ENCODE measurements at places on chromosomes 5 and 9.

DNA sequence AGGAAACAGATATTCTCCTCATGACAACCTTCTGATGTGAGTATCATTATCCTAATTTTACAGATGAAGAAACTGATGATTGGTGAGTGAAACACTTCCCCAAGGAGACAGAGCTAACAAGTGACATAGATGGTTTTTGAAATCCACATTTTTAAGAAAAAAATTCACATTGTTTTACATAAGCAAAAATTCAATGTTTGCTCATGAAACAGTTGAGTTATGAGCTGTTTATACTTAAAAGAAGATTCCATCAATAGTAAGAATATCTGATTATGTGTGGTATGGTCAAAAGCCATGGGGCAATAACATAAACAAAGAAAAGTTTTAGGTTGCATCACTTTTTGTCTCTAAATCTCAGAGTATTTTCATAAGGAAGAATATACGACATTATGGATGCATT lies 167.9 kb upstream of the PAPPA start:
- DNase-seq, result no peak

DNA sequence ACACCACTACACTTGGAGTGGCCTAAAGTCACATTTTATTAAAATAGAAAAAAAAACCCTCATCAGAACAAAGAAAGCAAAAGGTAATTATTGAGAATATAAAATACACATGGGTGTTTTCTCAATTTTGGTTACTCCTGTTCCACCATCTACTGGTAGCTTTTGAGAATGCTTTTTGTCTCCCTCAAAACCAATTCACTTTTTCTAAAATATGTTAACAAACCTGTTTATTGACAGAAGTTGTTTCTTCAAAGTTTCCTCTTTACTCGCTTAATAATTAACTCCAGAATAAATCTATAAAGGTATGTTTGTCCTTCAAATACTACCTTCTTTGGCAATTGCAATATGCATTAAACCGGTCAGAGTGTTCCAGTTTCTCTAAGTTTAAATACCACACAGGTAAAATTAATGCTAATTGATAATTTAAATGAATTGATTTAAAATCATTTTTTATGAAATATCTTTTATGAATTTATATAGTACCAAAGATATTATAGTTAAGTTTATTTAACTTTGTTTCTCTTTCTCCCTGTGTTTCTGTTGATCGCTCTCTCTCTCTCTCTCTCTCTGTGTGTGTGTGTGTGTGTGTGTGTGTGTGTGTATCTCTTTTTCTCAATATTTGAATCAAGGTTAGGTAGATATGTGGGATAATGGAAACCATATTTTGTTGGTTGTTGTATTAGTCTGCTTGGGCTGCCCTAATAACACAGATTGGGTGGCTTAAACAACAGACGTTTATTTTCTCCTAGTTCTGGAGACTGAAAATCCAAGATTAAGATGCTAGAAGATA lies 487.4 kb downstream of the PRDM9 start:
- no peak for DNase-seq

DNA sequence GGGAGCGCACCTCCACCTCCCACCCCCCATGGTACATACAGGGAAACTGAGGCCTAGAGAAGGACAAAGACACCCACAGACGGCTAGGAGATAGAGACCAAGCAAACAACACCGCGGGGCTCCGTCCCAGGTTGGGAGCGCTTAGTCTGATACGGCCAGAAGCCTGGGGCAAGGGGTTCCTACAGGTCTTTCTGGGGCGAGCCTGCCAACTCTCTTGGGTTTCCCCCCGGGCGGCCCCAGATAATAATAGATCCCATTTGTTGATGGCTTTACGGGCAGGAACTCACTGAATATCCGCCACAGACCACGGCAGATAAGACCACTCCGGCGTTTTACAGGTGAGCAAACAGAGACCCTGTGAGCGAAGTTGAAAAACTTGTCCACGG lies 5.0 kb upstream of the EBF1 start:
- no peak for DNase-seq

GRCh38 chr9:3040761-3041160 lies 196.9 kb upstream of the PUM3 start:
- DNase-seq, result no peak

- DNase-seq, result no peak
Observed at GRCh38 chr5:127556609-127557334, 39.3 kb downstream of the PRRC1 start.

- no peak for DNase-seq
Observed at GRCh38 chr5:132134384-132134783, 60.8 kb downstream of the CSF2 start.

GRCh38 chr9:80557256-80557655 lies 985.5 kb downstream of the TLE4 start:
- DNase-seq, result no peak

DNA sequence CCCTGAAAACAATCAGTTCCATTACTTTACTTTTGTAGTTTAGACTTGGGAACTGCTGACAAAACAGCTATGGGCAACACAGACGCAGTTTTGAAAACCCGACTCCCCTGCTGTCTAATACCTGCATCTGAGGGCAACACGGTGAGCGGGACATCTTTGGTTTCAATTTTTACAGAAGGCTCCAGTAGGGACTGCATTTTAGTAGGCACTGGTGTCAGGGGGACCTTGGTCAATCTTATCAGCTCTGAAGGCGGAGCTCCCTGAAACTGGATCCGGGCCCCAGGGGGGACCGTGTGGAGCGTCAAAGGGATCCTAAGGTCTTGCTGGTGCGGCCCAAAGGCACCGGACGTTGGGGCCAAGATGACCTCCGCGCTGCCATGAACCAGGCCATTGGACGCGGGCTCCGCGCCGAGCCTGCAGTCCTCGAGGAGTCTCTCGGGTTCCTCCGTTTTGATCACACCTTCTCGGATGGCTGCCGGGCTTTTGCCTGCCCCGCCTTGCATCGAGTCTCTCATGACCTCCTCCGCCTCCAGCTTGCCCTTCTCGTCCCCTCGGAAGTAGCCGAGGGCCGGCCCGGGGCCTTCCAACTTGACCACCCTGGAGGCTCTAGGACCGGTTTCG lies 1.1 kb downstream of the SOX30 start:
- no peak for DNase-seq

DNA sequence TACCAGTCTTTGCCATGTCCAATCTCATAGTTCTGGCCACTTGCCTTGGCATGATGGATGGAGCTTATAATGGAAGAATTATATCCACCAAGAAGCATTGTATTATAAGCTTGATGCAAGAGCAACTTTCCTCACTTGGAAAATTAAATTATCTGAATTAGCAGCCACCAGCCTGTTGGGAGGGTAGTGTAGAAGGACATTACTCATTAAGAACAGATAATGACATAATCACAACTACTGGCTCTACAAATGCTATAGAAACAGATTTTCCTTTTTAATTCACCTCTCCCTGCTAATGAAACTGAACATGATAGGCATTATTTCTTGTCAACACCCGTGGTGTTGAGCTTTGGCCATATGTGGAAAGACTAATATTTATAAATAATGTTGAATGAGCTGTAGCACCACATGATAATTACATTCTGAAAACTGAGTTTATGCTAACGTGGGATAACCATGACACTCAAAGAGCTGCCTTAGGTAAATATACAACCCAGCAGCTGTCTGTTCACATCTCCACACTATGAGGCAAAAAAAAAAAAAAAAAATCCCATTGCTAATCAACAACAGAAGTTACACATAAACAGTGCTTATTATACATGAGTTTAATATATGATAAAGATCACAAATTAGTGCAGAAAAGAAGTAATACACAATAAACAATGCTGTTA lies 48.1 kb upstream of the NR4A3 start:
- DNase-seq, result no peak

DNA sequence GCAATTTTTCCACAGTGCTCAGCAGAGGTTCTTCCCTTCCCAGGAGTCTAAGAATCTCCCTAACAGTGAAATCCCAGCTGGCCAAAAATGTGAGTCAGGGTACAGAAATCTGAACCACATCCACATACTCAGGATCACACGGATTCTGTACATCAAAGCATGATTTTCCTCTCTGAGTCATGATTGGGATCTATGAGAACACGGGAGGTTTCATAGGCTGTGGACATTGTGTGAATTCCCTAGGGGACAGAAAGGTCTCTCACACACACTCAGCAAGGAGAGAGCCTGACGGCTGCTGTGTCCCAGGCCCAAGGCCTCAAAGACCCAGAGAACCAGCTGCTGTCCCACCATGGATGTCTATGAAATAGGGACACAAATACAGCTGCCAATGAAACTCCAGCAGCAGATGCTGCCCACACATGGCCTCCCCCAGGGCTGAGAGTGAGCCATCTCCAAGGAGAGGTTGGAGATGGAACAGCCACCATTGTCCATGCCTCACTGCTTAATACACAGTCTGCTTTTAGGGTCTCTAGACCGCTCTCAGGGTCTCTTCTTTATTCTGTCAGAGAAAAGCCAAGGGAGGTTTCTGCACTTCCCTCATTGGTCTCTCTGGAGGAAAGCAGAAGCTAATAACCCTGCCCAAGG lies 102.7 kb downstream of the ADAMTS12 start:
- peak; percentile 100 for DNase-seq

- no peak for DNase-seq
Observed at GRCh38 chr9:122346478-122347347, 24.1 kb upstream of the PTGS1 start.

DNA sequence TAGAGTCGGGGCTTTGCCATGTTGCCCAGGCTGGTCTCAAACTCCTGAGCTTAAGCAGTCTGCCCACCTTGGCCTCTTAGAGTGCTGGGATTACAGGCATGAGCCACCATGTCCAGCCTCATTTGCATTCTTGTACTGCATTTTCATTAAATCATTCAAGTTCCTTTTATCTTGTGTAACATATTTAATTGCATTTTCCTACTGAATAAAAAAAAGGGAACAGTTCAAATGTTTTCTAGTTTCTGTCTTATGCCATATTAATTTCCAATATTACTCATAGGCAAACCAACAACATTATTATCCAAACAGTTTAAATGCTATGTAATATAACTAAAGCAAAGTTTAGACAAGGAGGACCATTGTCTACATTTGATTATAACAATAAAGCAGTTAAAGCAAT lies 6.1 kb downstream of the SLC31A1 start:
- no peak for DNase-seq

GRCh38 chr5:175751369-175751768 lies 93.5 kb downstream of the HRH2 start:
- DNase-seq, result no peak

DNA sequence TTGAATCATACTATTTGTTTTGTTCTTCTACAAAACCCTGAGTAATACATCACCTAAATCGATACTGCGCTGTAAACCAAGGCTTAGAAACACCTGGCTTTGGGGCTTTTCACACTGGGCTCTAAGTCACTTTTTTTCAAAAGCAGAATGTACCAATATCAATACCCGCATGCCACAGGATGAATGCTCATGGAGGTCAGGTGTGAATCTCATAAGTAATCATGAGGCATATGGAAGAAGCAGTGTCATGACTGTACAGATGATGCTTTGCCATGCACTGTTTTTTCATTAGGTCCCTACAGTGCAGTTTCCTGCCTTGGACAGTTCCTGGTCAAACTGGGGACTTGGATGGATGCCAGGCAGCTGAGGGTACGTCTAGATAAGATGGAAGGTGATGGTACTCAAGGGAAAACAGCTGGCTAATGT lies 49.0 kb upstream of the ATG10 start:
- no peak for DNase-seq

DNA sequence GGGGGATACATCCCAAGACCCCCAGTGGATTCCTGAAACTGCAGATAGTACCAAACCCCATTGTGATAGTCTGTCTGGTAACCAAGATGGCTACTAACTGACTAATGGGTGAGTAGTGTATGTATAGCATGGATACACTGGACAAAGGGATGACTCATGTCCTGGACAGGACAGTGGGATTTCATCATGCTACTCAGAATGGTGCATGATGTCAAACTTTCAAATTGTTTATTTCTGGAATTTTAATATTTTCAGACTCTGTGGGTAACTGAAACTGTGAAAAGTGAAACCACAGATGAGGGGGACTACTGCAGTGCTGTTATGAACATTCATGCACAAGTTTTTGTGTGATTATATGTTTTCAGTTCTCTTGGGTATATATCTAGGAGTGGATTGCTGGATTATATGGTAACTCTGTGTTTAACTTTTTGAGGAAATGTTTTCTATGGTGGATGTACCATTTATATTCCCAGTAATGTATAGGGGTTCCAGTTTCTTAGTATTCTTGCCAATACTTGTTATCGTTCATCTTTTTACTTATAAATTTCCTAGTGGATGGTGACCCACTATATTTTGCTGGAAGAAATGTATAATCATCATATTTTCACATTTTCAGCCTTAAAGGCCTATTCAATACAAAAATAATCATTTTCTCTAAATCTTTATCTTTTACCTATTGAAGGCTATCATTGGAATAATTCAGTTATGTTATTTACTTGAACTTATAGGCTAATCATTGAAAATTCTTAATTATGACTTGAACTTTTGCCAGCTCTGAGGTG lies 140.9 kb downstream of the NR3C1 start:
- peak; percentile 80 for DNase-seq

- no peak for DNase-seq
Observed at GRCh38 chr9:124018730-124019697, 7.4 kb downstream of the LHX2 start.

- no peak for DNase-seq
Observed at GRCh38 chr5:172347496-172348052, 64.0 kb upstream of the UBTD2 start.

- DNase-seq, result no peak
Observed at GRCh38 chr5:160434022-160434531, 12.4 kb downstream of the PTTG1 start.

GRCh38 chr9:135610290-135611141 lies 28.8 kb downstream of the GLT6D1 start:
- no peak for DNase-seq

DNA sequence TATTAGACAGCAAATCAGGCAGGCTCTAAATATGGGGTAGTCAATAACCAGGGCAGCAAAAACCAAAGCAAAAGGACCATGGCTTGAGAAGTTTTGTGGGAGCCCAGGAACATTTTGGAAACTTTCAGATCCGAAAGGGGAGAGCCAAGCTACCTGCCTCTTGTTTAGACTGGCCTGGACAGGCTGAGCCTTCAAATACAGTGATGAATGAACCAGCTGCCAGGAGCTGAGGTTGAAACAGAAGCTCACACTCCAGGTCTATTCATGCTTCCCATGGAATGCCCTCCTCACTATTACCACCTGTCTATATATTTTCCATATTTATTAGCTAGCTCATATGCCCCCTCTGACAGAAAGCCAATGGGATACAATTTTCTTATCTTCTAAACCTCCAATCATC lies 150.8 kb upstream of the SLC44A1 start:
- DNase-seq, result no peak

DNA sequence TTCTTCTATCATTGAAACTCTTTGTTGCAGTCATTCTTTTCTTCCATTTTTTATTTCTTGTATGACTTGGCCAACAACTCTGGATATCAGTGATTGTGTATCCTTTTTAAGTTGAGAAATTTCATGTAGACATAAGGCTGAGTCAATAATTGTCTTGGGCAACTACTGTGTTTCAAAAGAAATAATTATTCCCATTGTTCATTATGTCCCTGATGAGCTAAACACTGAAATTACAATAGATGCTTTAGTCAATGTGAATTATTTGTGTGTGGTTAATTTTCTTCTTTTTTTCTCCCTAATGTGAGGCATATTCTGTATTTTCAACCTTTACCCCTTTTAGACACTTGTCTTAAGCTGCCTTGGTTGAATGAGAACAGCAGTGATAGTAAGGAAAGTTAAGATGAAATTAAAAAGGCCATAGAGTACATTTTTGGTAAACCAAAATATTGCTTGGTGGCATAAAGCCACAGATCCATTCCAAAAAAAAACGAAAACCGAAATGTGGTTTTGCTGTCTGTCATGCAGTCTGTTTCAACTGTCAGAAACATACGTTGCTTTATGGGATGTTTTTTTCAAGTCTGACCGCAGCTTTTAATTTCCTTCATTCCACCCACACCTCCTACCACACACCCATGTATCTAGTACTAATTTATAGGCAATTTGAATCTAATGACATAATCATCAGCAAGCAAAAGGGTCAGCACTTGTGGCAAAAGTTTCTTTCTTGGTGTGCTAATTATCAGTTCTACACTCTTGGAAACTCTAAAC lies 21.1 kb downstream of the TLE4 start:
- no peak for DNase-seq
